Upper lobe of left lung (tissue), 6 donors: ENCODE measurements at places on chromosomes 1 and 21. TPM values are rescaled to one million over a fixed set of nuclear protein-coding genes. Genes with fewer than 3 reads are reported as not detected.

- H3K27me3 ChIP-seq = no peaks in the 10 kb centered on the region
- H3K27ac ChIP-seq = no peak overlapping the region
- H3K4me1 ChIP-seq = no peaks in the 10 kb centered on the region
- peaks cover under 1% of the 10 kb centered on the region for H3K36me3 ChIP-seq
Observed at GRCh38 chr1:232459826-232460225, 170.1 kb downstream of the SIPA1L2 start.

DNA sequence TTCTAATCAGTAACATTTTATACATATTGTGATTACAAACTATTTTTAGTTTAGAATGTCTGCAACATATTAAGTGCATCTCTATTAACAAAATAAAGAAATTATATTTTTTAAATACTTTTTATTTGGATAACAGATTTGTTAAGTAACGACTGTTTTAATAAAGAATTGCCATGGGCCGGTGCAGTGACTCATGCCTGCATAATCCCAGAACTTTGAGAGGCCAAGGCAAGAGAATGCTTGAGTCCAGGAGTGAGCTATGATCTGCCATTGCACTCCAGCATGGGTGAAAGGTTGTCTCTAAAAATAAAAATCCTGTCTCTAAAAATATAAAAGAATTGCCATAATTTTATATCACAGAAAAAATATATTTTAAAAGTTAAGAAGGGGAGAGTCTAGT is 4.1 kb downstream of the LRRIQ3 start:
- H3K4me1 ChIP-seq = peaks cover 10% of the 10 kb centered on the region
- no peak overlapping the region for H3K4me3 ChIP-seq
- H3K27me3 ChIP-seq = no peaks in the 10 kb centered on the region
- no peaks in the 10 kb centered on the region for H3K36me3 ChIP-seq

DNA sequence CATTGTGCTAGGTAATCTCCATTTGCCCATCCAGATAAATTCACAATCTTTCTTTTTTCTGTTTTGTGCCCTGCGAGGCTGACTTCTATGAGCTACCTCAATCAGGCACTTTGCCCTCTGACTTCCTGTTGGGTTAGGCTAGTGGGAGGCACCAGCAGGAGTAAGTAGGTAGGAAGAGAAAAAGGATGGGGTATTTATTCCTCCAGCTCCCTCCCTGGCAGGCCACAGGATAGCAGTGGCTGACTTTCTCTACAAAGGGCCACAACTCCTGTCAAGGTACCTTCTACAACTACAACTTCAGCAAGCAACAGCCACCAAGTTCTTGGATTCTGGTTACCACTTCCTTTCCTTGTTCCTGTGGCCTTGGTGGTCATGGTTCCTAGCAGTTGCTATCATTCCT is 18.8 kb upstream of the GORAB start:
- H3K4me1 ChIP-seq = no peaks in the 10 kb centered on the region
- no peaks in the 10 kb centered on the region for H3K27me3 ChIP-seq
- H3K27ac ChIP-seq = no peak overlapping the region

DNA sequence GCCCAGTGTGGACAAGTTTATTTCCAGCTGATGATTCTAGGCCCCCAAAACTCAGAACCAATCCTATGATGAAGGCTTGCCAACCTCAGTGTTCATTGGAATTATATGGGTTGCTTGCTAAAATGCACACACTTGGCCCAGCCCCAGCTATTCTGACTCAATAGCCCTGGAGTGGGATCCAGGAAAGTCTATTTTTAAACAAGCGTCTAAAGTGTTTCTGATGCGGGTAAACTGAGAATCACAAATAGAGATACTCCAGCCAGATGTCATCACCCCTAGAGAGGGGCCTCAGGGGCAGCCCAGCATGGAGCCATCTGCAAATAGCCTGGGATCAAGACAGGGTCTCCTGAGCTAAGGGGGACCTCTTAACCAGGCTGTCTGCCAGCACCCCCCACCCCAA is 46.0 kb downstream of the PKP1 start:
- H3K36me3 ChIP-seq = no peaks in the 10 kb centered on the region
- peaks cover 15% of the 10 kb centered on the region for H3K4me1 ChIP-seq
- no peaks in the 10 kb centered on the region for H3K27me3 ChIP-seq
- H3K4me3 ChIP-seq = no peak overlapping the region
- peak overlapping the region; percentile 35 for H3K27ac ChIP-seq

GRCh38 chr1:32142446-32143301 is 34.8 kb downstream of the KPNA6 start:
- H3K4me1 ChIP-seq = peaks cover 10% of the 10 kb centered on the region
- H3K36me3 ChIP-seq = no peaks in the 10 kb centered on the region
- no peak overlapping the region for H3K27ac ChIP-seq
- H3K4me3 ChIP-seq = no peak overlapping the region
- no peak for DNase-seq

- H3K36me3 ChIP-seq = peaks cover 28% of the 10 kb centered on the region
- no peak overlapping the region for H3K27ac ChIP-seq
- no peak for DNase-seq
- peaks cover 6% of the 10 kb centered on the region for H3K4me1 ChIP-seq
- no peak overlapping the region for H3K4me3 ChIP-seq
- no peaks in the 10 kb centered on the region for H3K27me3 ChIP-seq
Observed at GRCh38 chr1:19620786-19621185, 23.3 kb upstream of the NBL1 start.

DNA sequence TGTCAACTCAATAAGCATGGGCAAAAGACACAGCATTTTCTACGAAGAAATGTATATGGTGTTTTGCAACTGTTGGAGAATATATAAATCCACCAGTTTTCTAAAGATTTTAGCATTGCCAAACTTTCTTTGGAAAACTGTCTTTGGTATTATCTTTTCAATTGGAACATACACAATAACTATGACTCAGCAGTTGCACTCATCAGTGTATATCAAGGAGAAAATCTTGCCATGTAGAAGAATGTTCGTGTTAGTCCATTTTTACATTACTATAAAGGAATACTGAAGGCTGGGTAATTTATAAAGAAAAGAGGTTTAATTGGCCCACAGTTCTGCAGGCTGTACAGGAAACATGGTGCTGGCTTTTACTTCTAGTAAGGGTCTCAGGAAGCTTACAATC is 41.1 kb downstream of the PRKAA2 start:
- H3K27me3 ChIP-seq = no peaks in the 10 kb centered on the region
- H3K36me3 ChIP-seq = no peaks in the 10 kb centered on the region
- H3K27ac ChIP-seq = no peak overlapping the region
- no peaks in the 10 kb centered on the region for H3K4me1 ChIP-seq
- DNase-seq = no peak

DNA sequence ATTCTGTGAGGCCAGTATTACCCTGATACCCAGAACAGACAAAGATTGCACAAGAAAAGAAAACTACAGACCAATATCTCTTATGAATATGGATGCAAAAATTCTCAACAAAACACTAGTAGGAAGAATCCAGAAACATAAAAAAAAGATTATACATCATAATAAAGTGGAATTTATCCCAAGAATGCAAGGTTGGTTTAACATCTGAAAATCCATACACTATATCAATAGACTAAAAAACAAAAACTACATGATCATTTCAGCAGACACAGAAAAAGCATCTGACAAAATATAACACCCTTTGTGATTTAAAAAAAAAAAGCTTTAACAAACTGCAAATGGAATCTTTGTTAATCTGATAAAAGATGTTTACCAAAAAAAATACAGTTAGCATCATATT is 12.2 kb upstream of the MPL start:
- peaks cover 8% of the 10 kb centered on the region for H3K4me1 ChIP-seq
- H3K27me3 ChIP-seq = no peaks in the 10 kb centered on the region
- no peak overlapping the region for H3K4me3 ChIP-seq
- DNase-seq = no peak

DNA sequence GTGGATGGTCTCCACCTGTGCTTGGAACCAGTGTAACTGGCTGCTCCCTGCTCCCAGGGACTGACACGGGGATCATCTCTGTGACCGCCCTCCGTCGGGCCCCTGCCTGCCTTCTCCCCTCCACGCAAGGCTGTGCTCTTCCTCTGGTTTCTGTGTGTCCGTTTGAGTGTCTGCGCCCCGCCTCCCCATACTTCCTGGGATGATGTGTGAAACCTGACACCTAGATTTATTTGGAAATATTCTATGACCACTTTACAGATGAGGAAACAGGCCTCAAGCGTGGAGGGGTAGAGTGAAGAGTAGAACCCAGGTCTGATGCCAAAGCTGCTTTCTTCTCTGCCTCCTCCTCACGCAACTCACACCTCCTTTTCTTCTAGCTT is 24.3 kb downstream of the LDLRAP1 start:
- no peaks in the 10 kb centered on the region for H3K27me3 ChIP-seq
- peaks cover 27% of the 10 kb centered on the region for H3K4me1 ChIP-seq
- H3K36me3 ChIP-seq = peaks cover 32% of the 10 kb centered on the region
- peak overlapping the region; percentile 77 for H3K27ac ChIP-seq

DNA sequence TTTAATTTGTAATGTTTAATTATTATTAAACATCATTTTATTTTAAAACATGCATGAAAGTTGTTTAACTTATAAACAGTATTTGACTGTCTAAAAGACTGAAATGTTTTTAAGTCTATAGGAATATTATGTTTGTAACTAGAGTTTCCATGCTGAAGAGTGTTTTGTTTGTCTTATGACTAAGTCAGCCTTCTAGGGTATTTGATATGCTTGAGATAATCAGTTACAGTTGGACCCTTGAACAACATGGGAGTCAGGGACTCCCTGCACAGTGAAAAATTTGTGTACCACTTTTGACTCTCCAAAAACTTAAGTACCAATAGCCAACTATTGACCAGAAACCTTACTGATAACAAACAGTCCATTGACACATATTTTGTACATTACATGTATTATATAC is 45.5 kb upstream of the KANK4 start:
- H3K27ac ChIP-seq = no peak overlapping the region
- DNase-seq = no peak
- no peaks in the 10 kb centered on the region for H3K36me3 ChIP-seq
- H3K4me3 ChIP-seq = no peak overlapping the region

DNA sequence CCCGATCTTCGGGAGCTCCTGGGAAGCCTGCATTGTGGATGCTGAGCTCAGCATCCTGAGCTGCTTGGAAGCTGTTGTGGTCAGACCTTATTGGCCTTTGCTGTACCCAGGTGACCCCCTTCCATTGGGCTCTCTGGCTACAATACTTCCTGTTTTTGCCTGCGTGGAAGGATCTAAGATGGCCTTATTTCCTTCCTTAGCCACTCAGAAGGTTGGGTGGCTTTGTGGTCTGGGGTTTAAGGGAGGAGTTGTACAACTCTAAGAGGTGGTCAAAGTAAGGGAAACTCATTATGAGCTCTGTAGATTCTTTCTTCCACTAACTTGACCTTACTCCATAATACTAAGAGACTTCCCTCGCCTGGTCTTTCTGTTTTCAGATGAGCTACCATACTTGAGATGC is 17.7 kb downstream of the PFKFB2 start:
- no peaks in the 10 kb centered on the region for H3K4me1 ChIP-seq
- no peak overlapping the region for H3K4me3 ChIP-seq
- no peaks in the 10 kb centered on the region for H3K27me3 ChIP-seq
- H3K27ac ChIP-seq = no peak overlapping the region
- H3K36me3 ChIP-seq = peaks cover 35% of the 10 kb centered on the region

DNA sequence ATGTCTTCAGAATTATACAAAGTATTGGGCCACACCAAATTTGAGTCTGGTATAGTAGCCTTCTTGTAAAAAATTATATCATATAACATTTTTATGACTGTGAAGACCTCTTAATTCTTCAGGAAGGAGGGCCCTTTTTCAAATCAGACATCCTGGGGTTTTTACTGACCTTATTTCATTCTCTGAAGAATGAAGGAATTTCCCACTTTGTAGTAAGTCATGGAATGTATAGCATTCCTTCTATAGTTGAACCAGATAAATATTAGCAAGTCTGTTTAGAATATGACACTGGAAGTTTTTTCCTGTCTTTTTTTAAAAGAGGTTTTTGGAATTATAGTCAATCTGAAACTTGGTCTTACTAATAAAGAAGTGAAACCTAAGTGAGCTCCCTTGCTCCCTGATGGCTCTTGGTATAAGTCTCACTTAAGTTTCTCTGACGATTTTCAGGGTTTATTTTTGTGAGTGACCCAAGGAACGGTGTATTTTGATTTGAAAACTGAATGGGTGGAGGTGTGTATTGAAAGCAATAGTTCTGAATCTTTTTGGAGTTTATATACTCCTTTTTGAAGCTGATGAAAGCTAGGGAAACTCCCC is 23.7 kb downstream of the SNX27 start:
- H3K27ac ChIP-seq = no peak overlapping the region
- H3K36me3 ChIP-seq = no peaks in the 10 kb centered on the region
- DNase-seq = no peak
- H3K4me3 ChIP-seq = no peak overlapping the region
- no peaks in the 10 kb centered on the region for H3K27me3 ChIP-seq

GRCh38 chr1:32405672-32406467 is 11.6 kb upstream of the BSDC1 start:
- H3K4me3 ChIP-seq = no peak overlapping the region
- no peak overlapping the region for H3K27ac ChIP-seq
- DNase-seq = no peak
- no peaks in the 10 kb centered on the region for H3K27me3 ChIP-seq
- H3K36me3 ChIP-seq = no peaks in the 10 kb centered on the region

GRCh38 chr21:45753445-45753844 is 109.9 kb downstream of the PCBP3 start:
- no peak overlapping the region for H3K4me3 ChIP-seq
- no peaks in the 10 kb centered on the region for H3K36me3 ChIP-seq
- H3K27me3 ChIP-seq = no peaks in the 10 kb centered on the region
- no peaks in the 10 kb centered on the region for H3K4me1 ChIP-seq
- no peak for DNase-seq

GRCh38 chr21:46431884-46432488 is 26.7 kb upstream of the DIP2A start:
- no peak overlapping the region for H3K27ac ChIP-seq
- no peaks in the 10 kb centered on the region for H3K4me1 ChIP-seq
- H3K27me3 ChIP-seq = no peaks in the 10 kb centered on the region
- DNase-seq = no peak
- H3K4me3 ChIP-seq = no peak overlapping the region

- DNase-seq = no peak
- no peaks in the 10 kb centered on the region for H3K27me3 ChIP-seq
- peaks cover 24% of the 10 kb centered on the region for H3K4me1 ChIP-seq
- H3K4me3 ChIP-seq = no peak overlapping the region
- peaks cover 6% of the 10 kb centered on the region for H3K36me3 ChIP-seq
Observed at GRCh38 chr1:220755309-220755708, 7.2 kb downstream of the MTARC2 start.

- H3K4me1 ChIP-seq = peaks cover 24% of the 10 kb centered on the region
- no peak for DNase-seq
- H3K27ac ChIP-seq = peak overlapping the region; percentile 95
- no peaks in the 10 kb centered on the region for H3K27me3 ChIP-seq
- H3K4me3 ChIP-seq = peak overlapping the region; percentile 75
Observed at GRCh38 chr1:151326619-151327222, 495 bp downstream of the PI4KB start.

The AMY2A gene
- not detected for total RNA-seq

The GSTM5 gene
- total RNA-seq = 4.0 TPM

The OR2T2 gene
- total RNA-seq = not detected

The KRTAP8-1 gene
- total RNA-seq = not detected

The FAAH gene
- 50.8 TPM for total RNA-seq

The FAM151A gene
- total RNA-seq = not detected

The SPRR2A gene
- not detected for total RNA-seq

The DENND2C gene
- total RNA-seq = 2.4 TPM

The NIBAN1 gene
- 39.6 TPM for total RNA-seq

The OR2T35 gene
- total RNA-seq = not detected

The PTPN22 gene
- 7.0 TPM for total RNA-seq
